ENCODE measurements at places on chromosomes 1 and 21.

DNA sequence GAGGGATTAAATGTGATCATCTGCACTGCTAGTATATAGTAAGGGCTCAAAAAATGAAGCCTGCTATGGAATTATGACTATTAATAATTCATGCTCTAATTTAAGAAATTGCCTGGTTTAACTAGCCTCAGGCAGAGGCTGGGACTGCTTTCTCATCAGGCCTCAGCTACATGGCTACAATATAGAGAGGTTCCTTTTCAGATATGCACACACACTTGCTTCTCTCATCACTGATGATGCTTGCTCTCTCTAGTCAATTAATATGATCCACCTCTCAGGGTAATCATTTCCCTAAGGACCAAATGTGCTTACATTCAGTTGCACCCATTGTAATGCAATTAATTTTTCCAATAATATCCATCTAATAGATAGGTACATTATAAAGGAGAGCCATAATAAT lies 324.9 kb upstream of the ST6GALNAC5 start:
- DNase-seq = no peak

GRCh38 chr1:240831191-240831631 lies 219.3 kb upstream of the GREM2 start:
- no peak for DNase-seq

GRCh38 chr1:46171871-46172270 lies 3.0 kb upstream of the TSPAN1 start:
- no peak for DNase-seq

DNA sequence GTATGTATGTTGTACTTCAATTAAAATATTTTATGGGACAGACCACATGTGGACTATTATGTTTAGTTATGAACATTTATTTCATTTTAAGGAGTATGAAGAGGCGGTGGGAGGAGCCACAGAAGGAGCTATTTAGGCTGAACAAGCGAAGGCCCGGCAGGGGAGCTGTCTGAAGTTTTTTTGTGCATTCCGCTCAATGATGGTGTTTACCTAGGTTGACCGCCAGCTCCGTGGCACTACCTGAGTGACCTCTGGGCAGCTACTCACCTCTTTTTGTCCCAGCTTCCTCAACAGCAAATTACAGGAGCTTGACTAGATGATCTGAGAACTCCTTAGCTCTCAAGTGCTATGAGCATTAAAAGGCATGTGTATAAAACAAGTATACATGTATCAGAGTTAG lies 32.7 kb upstream of the C1orf198 start:
- no peak for DNase-seq

DNA sequence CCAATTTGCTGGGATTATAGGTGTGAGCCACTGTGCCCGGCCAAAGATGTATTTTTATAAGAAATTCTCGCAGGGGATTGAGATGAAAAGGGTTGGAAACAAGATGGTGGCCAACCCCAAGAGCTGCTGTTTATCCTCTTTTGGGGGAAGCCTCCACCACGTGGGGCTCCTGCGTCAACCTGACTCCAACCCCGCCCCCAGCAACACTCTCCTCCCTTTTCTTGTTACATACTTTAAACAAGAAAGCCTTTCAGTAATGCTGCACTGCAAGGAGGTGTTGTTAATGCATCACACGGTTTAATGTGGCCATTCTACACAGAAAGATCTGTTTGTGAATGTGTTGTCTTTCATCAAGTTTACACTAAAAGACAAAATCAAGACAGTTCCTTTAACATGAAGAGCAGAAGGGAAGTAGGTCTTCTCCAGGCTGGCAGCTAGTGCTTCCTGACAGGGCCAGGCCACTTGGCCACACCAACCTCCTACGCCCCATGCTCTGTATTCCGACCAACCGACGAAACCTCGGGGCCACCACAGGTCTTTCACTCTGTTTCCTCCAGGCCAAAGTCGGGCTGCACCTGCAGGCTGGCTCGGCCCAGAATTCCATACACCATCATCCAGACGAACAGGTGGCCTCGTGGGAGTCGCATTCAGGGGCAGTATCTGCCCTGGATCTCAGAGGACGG lies 25.9 kb downstream of the C2CD2 start:
- DNase-seq = no peak

DNA sequence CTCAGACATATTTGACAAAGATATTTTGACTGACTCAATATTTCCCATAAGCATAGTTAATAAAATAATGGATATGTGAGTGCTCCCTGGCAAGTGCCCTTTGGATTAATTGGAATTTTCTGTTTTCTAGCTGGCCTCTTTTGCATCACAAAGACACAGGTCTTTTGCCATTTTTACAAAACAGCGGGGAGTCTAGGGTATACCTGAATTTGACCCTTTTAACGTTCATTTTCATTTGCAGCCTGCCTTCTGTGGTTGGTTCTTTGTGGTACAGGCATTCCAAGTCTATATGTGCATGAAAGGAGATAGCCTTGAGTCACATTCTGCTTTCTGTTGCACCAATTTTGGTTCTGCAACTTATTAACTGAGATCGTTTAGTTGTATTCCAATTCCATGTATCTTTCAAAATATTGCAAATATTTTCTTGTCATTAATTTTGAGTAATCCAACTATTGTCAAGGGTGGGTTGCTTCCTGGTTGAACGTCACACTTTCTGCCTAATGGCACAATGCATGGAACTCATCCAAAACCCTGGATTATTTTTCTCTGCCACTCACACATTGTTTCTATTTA lies 171.7 kb downstream of the CRB1 start:
- no peak for DNase-seq

GRCh38 chr21:34180826-34181359 lies 107.5 kb downstream of the MRPS6 start:
- DNase-seq = no peak

GRCh38 chr1:9472386-9473031 lies 66.8 kb upstream of the SLC25A33 start:
- DNase-seq = no peak

- no peak for DNase-seq
These were observed 141.4 kb downstream of the SYF2 start for GRCh38 chr1:25090707-25091422.

GRCh38 chr1:39034114-39034654 lies 8.0 kb downstream of the NDUFS5 start:
- DNase-seq = no peak

DNA sequence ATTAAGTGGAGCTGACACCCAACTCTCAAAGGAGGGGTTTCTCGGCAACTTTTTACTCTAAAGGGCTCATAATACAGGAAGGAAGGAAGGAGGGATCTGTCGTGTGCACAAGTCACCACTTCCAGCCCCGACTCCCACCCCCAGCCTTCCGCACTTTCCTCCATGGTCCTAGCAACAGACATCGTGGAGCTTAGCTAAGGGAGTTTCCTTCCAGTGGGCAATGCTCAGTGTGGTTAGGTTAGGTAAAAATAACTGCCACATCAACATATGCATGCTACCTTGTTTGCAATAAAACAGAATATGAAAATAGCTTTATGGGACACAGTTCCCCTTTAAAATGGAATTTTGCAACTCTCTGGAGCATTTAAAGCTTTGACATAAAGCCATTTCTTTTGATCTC lies 35.2 kb downstream of the KANK4 start:
- DNase-seq = no peak

GRCh38 chr1:22749503-22749902 lies 38.9 kb downstream of the EPHB2 start:
- no peak for DNase-seq

- DNase-seq = no peak
These were observed 12.0 kb downstream of the ERVH48-1 start for GRCh38 chr21:42913476-42913875.

Data from right hindlimb (tissue), 1 donor.